Activated CD4-positive, alpha-beta T cell treated with anti-CD3 and anti-CD28 coated beads, Interleukin-2, amount 50 U/mL, for 24 hours (primary cell): ENCODE measurements at places on chromosomes 6 and 20.
A peak's percentile ranks its signal among the peaks of the same experiment; 100 is the strongest.

DNA sequence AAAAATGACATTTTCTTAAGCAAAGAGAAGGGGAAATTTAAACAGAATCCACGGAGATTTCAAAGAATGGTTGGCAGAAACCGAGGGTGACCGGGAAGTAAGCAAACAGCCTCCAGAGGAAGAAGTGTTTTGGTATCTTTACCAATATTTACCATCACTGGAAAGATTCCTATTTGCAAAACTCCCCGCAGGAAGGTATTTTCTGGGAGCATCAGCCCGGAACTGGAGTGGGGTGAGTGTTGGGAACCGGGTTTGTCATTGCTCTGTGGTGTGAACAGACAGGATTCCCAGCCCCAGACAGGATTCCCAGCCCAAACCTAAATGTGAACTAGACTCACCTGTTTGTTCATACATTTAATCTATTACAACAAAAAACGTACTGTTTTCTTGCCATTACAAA is 19.2 kb upstream of the DACT2 start:
- no peak for DNase-seq

- no peak for DNase-seq
These were observed 48.0 kb upstream of the PTPRT start for GRCh38 chr20:43237651-43238168.

- DNase-seq = no peak
These were observed 82.8 kb upstream of the HDAC2 start for GRCh38 chr6:114053791-114054190.

GRCh38 chr20:24948939-24949679 is at the start of gene CST7:
Gene CST7 (plus strand): TSS chr20:24949269. CDS start chr20:24949506, 237 bp downstream.
- DNase-seq = peak; percentile 75

DNA sequence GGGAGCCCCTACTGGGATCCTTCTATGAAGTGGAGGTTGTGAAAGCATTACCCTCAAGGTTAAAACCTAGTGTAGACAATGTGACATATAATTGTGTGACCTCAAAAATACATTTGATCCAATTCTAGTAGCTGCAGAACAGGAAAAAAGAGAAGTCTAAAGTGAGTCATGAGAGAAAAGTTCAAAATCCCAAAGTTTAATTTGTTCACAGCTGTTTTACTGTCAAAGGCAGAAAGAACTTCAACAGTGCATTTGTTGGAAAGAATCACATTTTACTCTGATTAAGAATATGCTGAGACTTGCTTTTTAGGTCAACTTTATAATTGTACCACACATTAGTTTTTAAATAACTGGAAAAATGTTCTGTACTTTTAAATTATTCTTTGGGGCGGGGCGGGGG is 1027.4 kb upstream of the FLRT3 start:
- DNase-seq = no peak

GRCh38 chr6:96302991-96303390 is 218.6 kb upstream of the UFL1 start:
- DNase-seq = no peak

DNA sequence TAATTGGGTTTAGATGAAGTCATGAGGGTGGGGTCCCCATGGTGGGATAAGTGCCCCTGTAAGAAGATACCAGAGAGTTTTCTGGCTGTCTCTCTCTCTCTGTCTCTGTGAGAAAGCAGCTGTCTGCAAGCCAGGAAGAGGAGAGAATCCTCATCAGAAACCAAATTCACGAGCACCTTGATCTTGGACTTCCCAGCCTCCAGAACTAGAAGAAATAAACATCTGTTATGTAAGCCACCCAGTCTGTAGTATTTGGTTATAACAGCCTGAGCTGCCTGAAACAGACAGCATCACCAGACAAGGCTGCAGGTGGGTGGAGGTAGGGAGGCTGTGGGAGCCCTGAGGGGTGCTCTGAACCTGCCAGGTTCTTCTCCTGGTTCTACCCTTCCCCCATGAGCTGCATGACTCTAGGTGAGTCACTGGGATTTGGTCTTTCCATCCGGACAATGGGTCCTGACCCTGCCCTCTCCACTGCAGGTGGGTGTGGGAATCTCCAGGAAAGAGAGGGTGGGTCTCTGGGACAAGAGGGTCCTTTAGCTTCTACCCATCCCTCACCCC is 34.3 kb upstream of the VEGFA start:
- DNase-seq = no peak

GRCh38 chr6:31730631-31731086 is 1.6 kb upstream of the DDAH2 start:
- no peak for DNase-seq

GRCh38 chr6:32074996-32075532 is 34.1 kb downstream of the TNXB start:
- no peak for DNase-seq

DNA sequence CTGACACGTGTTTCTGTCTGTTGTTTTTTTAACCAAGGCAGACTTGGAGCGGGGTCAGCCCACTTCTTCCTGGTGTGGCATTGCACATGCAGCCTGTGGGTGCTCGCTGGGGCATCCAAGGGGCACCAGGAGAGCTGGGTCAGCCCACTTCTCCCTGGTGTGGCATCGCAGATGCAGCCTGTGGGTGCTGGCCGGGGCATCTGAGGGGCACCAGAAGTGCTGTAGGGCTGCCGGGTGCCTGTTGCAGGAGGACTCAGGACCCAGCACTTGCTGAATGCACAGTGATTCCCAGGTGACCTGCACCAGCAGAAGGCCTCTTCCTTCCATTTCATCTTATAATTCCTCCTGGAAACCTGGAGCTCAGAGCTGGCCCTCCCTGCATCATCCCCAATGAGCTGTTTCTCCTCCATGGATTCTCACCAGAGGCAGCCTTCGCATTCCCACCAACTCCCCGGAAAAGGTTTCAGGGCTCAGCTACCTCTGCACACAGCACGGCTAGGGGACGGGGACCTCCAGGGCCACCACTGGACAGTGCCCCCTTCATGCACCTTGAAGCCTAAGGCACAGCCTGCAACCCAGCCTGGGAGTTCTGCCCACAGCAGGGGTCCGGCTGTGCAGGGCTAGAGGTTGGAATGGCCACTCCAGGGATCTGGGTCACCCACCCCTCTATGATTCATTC is 218.8 kb downstream of the TAF4 start:
- DNase-seq = no peak

GRCh38 chr20:5871459-5872410 is 78.6 kb downstream of the TRMT6 start:
- DNase-seq = no peak

- DNase-seq = no peak
These were observed 869.0 kb upstream of the ADGRB3 start for GRCh38 chr6:67766057-67766456.

DNA sequence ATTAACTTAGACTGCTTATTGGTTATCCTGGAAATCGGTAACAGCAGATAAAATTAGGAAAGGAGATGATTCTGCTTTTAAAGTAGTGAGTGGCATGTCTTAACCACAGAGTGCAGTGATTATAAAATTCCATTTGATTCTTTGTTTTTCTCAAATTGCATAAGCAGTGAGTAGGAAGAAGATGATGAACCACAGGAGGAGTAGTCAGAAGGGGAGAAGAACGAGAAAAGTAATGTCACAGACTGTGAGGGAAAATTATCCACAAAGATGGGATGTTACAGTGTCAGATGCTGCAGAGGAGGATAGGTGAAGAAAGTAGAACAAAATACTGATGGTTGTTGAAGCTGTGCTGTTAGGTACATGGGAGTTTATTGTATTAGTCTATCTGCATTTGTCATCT is 63.0 kb downstream of the ITCH start:
- no peak for DNase-seq

GRCh38 chr6:5133943-5134342 is 48.8 kb downstream of the PPP1R3G start:
- no peak for DNase-seq

DNA sequence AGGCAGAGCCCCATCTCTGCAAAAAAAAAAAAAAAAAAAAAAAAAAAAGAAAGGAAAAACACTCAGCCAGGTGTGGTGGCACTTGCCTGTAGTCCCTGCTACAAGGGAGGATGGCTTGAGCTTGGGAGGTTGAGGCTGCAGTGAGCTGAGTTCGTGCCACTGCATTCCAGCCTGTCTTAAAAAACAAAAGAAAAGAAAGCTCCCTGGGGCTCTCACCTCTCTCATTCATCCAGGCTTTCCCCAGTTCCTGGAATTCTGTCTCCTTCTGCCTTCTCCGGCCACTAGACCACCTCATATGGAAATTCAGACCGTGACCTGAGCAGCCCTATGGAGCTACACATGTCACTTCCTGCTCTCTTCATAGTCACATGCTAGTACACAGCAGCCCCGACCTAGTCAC is 101.1 kb upstream of the TAB2 start:
- no peak for DNase-seq

- DNase-seq = no peak
These were observed 1938.5 kb upstream of the DEFB115 start for GRCh38 chr20:29318871-29319461.

- no peak for DNase-seq
These were observed 41.2 kb upstream of the POLR1H start for GRCh38 chr6:30019819-30020218.

DNA sequence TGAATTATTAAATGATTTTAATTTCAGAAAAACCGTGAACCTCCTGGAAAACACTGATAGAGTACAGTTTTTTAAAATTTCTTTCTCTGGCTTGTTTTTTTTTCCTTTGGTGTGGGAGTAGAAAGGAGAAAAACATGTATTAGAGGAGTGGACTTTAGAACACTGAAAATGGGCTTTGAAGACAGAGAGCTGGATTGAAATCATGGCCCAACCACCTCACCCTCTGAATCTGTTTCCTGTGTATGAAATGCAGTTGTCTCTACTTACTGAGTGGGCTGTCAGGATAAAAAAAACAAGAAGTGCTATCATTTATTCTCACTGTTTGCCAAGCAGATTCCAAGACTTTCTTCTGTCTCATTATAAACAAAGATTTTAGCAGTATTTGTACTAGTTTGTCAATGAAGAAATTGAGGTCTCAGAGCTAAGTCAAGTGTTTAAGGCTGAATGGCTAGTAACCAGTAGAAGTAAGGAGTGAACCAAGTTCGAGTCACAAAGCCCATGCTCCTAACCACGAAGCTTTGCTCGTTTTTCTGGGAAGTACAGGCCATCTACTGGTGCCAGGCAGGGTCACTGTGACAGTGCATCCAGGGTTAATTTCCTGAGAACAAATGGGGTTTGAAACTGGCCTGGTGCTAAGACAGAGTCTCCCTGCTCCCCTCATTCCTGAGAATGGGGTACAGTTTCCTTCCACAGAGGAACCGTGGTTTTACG is 256.4 kb downstream of the TMEM242 start:
- no peak for DNase-seq

GRCh38 chr6:44548319-44548718 is 160.8 kb downstream of the CDC5L start:
- DNase-seq = no peak

DNA sequence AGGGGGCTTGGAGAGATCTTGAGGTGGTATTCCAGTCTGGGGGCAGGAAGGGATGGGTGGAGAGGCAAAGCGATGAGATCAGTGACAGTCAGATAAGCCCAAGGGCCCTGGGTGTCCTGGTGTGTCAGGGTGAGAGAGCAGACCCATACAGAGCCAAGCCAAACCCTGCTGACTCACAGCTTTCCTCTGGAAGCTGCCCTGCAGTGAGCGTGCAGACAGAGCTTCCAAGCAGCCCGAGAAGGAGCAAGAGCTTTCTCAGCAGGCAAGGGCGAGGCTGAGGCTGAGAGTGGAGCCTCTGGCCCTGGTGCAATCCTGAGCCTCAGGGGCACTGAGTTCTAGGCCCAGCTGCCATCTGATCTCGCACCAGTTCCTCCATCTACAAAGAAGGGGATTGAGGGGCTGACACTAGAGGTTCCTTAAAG is 91.1 kb upstream of the HIVEP1 start:
- DNase-seq = no peak

- DNase-seq = no peak
These were observed 29.7 kb upstream of the ANGPT4 start for GRCh38 chr20:945841-946240.

GRCh38 chr6:138026342-138026741 is 80.9 kb downstream of the PERP start:
- DNase-seq = no peak

DNA sequence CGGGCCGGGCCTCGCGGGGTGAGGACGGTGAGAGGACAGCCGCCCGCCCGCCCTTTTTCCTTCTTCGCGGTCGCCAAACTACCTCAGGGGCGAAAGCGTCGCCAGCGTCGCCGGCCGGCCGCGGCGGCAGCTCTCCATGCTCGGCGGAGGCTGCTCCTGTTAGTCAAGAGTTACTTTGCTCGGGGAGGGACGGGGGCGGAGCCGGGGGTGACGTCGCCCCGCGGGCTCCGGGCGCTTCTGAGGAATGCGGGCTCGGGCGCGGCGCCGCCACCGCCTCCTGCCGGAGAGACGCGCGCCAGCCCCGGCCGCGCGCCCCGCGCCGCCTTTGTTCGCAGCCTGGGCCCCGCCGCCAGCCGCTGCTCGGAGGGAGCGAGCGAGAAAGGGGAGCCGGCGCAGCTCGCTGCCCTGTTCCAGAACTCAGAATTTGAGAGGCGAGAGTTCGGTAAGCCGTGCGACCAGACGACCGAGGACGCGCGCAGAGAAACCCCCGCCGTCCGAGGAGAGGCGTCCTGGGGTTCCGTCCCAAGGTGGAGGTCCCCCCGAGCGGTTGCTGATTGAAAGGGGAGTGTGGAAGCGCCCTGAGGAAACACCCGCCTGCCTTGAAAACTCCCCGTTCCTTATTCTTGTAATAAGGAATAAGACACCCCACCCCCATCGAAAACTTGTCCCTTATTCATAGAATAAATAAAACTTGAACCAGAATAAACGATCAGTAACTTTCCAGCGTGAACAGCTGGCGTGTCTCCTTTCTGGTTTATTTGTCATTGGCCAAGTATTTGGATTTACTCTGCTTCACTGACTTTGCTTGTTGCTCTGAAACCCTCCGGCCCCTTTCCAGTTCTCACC is at the start of gene PTPRK:
Gene PTPRK (minus strand): TSS at position 164 of the 846 bp plus-strand sequence. CDS start 241 bp downstream, outside the sequence.
- peak; percentile 74 for DNase-seq
